Left forelimb (tissue), 1 donor: ENCODE measurements at places on chromosomes 2 and 18.
A peak's percentile ranks its signal among the peaks of the same experiment; 100 is the strongest.

GRCh38 chr2:158380746-158381145 lies 75.8 kb downstream of the CCDC148 start:
- no peak for DNase-seq

- no peak for DNase-seq
Measured at GRCh38 chr2:235766278-235766677, 272.4 kb downstream of the AGAP1 start.

DNA sequence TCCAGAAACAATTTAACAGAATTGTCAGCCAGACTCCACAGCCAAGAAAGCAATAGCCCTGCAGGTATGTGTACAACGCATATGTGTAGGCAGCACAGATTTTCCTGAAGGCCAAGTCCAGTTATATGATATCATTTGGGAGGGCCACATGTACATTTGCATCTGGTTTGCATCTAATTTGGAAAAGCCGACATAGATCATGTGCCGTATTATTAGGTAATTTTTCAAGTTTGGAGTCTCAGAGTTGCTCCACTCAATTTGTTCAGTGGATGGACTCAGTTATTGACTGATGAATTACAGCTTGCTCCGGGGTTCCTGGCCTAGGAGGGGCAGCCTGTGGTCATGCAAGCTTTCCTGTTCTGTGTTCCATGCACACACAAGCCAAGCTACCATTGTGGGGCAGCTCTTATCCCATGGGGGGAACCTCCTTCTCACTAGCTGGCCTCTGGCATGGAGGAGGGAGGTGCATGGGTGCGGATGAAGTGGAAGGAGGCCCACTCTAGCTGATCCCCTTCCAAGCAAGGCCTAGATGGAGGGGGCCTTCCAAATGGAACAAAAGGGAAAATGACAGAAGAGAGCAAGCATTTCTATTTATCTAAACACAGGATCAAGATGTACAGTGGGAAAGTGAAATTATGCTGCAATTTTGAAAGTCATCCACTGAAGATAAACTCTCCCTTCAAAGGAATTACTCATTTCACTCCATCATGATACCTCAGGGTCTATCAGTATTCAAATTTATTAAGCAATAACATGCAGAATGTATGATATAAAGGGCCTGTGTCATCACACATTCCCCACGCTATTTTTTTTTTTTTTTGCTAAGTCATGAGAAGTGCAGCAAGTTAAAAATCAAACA lies 202.6 kb upstream of the SMAD2 start:
- DNase-seq = no peak

- no peak for DNase-seq
Measured at GRCh38 chr2:133581010-133581760, 12.9 kb upstream of the NCKAP5 start.

DNA sequence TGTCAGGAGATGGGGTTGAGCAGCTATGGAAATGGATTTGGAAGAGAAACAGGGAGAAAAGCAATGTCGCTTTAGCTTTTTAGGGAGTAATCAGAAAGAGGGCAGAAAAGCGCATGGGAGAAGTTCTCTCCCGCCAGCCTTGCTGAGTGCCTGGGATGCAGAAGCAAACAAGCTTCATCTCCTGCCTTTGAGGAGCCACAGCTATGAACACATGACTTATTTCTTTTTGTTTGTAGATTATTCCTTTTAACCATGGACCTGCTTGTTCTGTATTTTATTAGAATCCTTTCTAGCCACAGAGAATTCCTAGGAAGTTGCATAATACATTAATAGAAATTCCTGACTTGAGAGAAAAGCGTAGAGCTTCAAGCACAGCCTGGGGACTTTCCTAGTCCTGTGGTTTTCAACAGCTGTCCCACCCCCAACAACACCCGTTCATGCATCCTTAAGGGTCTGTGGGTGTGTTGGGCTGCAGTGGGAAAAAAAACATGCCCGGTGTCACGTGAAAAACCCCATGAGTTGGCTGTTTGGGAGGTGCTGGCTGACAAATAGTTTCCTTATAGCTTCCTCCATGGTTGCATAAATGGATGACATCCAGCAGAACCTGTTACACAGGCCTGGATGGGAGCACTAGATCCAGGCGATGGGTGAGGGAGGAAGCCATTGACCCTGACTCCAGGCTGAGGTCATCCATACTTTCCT lies 14.9 kb downstream of the SLC9A4 start:
- no peak for DNase-seq

DNA sequence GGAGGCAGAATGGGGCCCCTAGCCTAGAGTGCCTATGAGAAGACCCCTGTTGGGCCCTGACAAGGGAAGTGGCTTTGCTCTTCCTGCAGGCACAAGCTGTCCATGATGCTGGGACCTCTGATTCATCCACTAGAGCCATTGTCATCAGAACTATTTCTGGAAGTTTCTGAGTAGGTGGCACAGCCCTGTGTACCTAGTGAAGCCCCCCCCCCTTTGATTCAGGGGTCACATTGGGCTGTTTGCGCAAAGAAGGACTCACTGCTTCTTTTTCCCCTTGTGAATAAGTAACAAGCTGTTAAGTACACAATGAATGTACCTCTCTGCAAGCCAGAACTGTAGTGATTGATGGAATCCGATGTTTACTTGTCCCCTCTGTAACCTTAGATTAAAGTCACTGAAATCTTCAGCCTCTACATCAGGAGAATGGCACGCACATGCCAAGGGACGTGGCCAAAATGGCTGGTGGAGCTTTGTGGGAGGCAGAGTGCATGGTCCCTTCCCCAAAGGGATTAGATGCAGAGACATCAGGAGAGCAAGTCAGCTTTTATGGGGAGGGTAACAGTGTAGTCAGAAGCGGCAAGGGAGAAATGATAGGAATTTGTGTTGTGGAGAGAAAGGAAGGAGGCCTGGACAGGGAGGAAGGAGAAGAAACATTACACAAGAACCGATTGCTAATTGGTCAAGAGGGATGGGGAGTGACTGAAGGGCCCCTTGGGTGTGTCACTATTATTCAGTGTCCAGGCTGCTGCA lies 267.6 kb upstream of the RAB12 start:
- no peak for DNase-seq

DNA sequence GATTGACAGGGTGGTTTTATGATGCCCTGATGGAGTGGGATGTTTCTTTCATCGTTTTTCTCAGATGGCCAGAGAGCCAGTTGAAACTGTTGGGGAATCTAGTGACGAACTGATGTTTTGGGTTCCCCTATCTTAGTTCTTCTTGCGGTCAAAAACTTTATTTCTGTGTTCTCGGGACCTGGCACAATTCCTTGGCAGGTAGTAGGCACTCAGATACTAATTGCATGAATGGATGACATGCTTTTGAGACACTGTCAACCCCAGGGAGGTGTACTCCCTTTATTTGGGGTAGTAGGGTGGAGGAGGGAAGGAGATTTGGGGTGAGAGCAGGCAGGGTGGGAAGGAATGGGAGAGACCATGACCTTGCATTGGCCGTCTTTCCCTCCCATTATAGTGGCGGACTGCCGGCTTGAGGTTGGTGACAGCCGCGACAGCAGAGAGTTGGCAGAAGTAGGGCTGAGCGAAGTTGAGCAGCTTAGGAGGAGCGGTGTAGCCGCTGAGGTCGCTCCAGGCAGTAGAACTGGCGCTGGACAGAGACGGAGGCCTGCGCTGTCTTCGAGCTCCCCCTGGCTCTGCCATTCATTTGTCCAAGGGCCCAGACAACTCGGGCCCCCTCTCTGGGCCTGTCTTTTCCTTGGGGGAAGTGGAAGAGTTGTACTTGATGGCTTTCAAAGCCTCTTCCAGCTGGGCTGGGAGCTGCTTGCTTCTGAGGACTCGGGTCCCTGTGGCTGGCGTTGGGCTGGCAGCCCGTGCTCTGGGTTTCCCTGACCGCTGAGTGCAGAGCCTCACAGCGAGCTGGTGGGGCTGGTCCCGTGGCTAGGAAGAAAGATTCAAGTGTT lies 2.6 kb downstream of the TET3 start:
- DNase-seq = no peak

- DNase-seq = no peak
Measured at GRCh38 chr2:43340945-43341356, 114.5 kb upstream of the ZFP36L2 start.

- DNase-seq = no peak
Measured at GRCh38 chr18:9177031-9177430, 40.5 kb downstream of the ANKRD12 start.

- no peak for DNase-seq
Measured at GRCh38 chr2:217916504-217917254, 86.1 kb downstream of the TNS1 start.

GRCh38 chr2:150432312-150432625 lies 55.2 kb downstream of the RND3 start:
- DNase-seq = no peak

DNA sequence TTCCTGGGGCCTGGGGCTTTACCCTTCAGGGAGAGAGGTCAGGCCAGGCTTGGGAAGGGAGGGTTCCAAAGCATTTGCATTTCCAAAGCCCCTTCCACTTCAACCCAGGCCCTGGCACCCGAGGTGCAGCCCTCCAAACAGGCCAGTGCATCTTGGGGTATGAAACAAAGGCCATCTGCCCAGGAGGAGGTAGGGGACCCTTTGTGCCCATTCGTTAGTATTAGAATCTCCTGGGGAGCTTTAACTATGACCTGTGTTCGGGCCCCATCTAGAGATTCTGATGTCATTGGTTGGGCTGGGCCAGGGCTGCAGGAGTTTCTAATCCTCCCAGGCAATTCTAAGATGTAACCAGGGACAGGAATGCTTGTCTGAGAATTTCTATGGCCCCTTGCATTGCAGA lies 73.6 kb downstream of the CIB4 start:
- peak; percentile 15 for DNase-seq

DNA sequence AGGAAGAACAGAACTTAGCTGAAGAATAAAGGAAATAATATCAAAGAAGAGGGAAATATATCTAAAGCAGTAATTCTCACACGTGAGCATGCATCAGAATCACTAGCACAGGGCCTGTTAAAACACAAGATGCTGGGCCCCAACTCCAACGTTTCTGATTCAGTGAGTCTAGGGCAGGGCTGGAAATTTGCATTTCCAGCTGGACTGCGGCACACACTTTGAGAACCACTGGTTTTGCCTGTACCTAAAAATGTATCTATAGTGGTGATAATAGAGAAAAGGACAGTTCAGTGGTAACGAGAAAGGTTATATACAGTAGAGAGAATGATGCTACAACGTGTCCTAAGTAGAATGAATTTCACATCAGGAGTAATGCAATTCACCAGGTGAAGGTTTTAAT lies 11.2 kb downstream of the REV1 start:
- DNase-seq = no peak

- no peak for DNase-seq
Measured at GRCh38 chr18:697012-697411, 15.4 kb downstream of the ENOSF1 start.

DNA sequence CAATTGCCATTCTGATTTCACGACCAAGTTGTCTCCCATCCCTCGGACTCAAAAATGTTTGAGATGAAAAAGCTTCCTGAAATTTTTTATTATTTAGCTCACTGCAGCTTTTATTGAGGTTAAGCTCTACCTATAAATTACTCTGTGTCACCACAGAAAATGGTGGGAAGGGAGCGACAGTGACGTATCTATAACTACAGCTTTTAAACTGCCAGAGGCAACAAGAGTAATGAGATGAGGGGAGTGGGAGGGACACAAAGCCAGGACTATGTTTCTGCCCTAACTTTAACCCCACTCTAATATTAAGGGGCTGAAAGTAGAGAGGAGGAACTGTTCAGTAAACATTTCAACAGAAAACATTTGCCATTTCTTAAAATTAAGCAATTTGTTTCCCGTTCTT lies 37.4 kb downstream of the SMAD2 start:
- no peak for DNase-seq

DNA sequence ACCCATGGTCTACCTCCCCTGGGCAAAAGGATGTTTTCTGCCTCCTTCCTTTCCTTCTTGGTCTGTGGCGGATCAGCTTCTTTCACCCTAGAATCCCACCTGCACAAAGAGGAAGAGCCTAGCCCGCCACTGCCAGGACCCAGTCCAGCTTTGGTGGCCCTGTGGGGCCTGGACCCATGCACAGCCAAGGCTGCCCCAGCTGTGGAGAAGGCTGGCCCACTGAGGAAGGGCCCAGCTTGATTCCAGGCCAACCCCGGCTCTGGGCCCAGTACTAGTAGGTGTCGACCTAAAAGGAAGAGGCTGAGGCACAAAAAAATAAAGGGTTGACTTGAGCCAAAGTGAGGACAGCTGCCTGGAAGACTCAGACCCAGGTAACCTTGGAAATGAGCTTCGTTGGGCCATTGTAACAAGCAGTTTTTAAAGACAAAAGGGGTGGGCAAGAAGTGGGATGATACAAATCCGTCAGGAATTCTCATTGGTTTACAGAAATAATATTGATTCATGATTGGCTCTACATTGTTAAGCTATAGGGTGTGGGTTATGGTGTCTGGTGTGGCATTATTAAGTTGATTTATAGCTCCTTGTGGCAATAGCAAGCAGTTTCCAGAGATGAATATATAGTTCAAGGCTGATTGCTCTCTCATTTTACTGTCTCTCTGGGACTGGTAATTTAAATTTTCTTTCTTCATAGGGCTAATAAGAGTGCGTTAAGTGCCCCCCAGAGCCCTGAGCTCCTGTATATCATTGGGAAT lies 29.8 kb upstream of the MAL start:
- DNase-seq = peak; percentile 28

- no peak for DNase-seq
Measured at GRCh38 chr2:118177884-118178283, 89.6 kb downstream of the INSIG2 start.

DNA sequence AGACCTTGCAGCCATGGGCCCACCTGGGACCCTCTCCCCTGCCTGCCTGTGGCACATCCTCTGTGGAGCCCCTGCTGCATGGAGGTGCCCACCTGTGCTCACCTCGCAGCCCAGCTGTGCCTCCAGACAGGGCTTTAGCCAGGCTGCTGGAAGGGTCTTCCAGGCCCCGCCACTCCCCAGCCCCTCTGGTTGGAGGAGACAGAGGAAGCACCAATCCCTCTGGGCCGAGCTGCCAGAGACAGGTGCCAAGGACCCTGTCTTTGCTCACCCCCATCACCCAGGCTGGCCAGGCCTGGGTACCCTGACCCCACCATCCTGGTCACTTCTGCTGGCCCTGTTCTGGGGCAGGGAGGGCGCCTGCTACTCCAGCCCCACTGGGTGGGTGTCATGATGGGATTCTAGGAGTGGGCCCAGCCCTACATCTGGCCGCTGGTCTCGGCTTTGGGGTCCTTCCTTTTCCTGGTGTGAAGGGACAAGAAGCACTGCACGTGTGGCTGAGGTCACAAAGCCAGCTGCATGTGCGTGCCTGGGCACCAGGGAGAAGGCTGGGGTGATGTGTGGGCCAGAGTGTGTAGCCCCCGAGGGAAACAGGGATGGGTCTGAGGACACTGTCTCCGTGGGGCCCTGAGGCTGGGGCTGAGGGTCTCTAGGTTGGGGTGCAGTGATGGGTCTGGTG lies 9.3 kb upstream of the NEU4 start:
- DNase-seq = no peak

DNA sequence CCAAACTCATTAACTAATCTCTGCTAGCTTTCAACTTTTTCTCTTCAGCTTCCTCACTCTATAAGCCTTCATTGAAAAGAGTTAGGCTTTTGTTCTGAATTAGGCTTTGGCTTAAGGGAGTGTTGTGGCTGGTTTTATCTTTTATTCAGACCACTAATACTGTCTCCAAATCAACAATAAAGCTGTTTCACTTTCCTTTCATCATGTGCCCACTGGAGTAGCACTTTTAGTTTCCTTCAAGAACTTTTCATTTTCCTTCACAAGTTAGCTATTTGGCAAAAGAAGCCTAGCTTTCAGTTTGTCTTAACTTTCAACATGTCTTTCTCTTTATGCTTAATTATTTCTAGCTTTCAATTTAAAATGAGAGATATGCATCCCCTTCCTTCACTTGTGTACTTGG lies 271.7 kb upstream of the FSIP2 start:
- DNase-seq = no peak
